Stimulated activated CD4-positive, alpha-beta T cell treated with anti-CD3 and anti-CD28 coated beads, Interleukin-2, amount 100 ng/mL, for 24 hours (primary cell): ENCODE measurements at places on chromosomes 5 and 9.
A peak's percentile ranks its signal among the peaks of the same experiment; 100 is the strongest.

GRCh38 chr9:31078175-31078574, 1306.3 kb upstream of the ACO1 start:
- no peak for DNase-seq

- no peak for DNase-seq
Observed at GRCh38 chr9:99109522-99109921, 4.6 kb downstream of the TGFBR1 start.

DNA sequence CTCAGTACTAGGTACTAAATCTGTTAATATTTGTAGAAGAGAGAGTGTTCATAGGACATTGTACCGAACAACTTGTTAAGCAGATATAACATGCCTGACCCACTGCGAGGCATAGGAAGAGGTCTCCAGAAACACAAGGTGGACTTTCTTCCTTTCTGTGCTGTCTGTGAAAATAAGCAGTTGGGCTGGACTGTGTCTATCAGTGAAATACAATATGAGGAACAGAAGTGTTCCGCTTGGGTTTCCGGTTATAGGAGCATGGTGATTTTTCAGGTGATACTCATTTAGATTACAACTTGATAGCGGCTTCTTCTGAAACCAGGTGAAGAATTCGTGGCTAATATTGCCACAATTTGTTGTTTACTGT, 60.9 kb upstream of the TLR4 start:
- DNase-seq: no peak

DNA sequence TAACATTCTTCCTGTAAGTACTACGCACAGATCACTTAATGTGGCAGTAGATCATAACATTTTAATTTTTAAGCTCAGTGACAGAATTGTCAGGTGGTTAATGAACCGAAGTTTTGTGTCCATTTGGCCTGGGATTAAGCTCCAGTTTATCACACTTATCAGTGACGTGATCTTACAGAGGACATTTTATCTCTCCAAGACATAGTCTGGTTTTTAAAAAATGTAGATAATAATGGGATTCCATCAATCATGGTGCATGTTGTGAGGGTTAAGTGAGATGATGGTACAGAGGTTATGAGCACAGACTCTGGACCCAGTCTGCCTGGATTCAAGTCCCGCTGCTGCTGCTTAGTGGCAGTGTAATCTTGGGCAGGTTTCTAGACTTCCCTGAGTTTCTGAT, 66.0 kb upstream of the ZFAND5 start:
- no peak for DNase-seq

- no peak for DNase-seq
Observed at GRCh38 chr5:136062366-136063274, 33.8 kb downstream of the TGFBI start.

DNA sequence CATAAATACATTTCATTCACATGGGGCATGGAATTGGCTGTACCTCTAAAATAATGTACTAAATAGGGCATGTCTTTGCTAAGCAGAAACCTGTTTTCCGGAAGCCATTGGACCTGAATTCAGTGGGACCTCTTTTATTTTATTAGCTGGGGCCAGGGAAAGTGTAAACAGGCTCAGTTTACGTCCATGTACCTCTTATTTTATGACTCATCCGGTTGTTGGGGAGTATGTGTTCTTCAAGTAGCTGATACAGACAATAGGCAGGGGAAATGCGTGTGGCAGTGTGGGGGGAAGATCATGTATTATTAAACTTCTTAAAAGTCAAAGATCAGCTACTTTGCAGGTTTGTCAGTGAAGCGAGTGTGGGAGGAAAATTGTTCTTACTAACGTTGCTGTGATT, 1.4 kb upstream of the GDNF start:
- DNase-seq: no peak

DNA sequence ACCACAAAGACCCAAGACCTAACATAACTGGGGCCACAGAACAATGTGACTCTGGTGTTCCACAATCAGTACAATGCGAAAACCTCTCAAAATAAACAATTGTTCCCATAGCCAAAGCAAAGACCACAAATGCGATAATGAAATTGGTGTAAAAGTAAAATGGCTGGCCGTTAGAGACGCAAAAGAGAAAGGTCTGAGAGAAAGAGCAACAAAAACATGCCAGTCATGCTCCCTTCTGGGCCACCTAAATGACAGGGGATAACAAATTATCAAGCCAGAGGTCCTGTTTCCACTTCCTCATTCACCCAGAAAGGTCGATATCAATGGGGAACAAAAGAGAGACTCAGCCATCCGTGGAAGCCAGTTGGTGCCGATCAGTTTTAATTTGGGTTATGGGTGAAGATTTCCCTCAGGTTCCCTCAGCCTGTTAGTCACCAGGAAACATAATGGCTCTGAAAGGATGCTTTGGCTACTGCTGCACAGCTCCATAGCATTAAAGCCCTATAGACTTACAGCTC, 9.2 kb upstream of the CFAP95 start:
- DNase-seq: no peak

DNA sequence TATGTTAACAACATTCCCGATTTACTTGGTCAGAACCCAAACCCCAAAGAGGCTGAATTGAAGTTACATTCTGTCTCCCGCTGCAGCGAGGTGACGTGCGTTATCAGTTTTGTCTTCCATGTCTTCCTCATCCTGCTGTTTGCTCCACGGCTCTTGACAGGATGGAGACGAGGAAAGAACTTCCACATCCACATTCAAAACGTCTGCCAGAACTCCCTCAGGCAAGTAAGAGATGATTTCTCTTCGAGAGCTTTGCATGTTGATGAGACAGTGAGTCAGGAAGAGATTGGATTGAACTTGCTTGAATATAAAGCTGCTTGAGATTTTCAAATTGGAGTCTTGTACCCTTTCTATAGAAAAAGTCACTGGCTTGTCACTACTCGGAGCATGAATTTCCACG, 242.6 kb downstream of the AUH start:
- no peak for DNase-seq

GRCh38 chr5:10355071-10355889, 1.8 kb downstream of the MARCHF6 start:
- no peak for DNase-seq

- DNase-seq: no peak
Observed at GRCh38 chr5:68409259-68409658, 193.7 kb downstream of the PIK3R1 start.

- no peak for DNase-seq
Observed at GRCh38 chr9:91771027-91771426, 179.0 kb downstream of the ROR2 start.

DNA sequence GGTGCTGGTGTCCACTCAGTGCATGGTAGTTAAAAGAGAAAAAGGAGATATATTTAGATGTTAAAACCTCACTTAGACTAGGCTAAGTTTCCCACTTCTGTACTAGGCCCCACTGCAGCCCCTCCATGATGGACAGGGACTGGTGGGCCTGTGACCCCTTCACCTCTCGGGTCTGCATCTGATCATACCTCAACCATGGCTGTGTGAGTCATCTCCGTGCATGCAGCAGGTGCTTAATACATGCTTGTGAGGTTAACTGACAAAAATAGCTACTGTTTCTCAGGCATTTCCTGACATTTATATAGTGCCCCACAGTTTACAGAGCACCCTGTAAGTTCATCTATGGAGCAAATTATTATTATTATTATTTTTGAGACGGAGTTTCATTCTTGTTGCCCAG, 8.4 kb upstream of the URM1 start:
- DNase-seq: no peak

GRCh38 chr9:93500571-93501298, 47.4 kb upstream of the FAM120AOS start:
- no peak for DNase-seq

- no peak for DNase-seq
Observed at GRCh38 chr5:91514400-91514799, 131.3 kb upstream of the ARRDC3 start.

GRCh38 chr9:133994353-133995011, 2.4 kb upstream of the VAV2 start:
- peak; percentile 86 for DNase-seq

DNA sequence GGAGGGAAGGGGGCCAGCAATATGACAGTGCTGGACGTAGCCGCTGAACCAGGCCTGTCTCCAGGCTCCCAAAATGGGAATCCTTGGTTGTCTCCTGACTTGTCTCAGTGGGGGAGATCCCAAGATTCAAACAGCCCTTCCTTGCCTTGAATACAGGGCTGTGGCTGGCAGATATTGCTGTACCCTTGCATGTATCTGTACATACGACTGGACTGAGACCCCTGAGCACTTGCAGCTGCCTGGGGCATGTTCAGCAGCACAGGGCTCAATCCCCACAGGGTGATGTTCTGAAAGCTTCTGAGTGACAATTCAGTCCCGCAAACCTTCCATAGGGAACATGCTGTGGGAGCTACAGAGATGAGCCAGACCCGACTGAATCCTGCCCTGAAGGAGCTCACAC, 13.3 kb downstream of the OR13J1 start:
- DNase-seq: peak; percentile 8

DNA sequence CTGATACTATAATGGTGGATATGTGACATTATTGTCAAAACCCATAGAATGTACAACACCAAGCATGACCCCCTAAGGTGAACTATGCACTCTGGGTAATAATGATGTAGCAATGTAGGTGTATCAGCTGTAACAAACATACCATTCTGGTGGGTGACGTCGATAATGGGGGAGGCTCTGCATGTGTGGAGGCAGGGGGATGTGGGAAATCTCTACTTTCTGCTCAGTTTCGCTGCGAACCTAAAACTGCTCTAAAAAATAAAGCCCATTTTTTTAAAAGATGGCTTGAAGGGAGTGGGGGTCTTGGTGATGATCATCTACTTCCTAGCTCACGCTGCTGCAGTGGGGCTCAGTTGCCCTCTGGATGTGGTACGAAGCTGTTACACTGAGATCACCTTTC, 51.1 kb downstream of the RASGEF1C start:
- DNase-seq: no peak

DNA sequence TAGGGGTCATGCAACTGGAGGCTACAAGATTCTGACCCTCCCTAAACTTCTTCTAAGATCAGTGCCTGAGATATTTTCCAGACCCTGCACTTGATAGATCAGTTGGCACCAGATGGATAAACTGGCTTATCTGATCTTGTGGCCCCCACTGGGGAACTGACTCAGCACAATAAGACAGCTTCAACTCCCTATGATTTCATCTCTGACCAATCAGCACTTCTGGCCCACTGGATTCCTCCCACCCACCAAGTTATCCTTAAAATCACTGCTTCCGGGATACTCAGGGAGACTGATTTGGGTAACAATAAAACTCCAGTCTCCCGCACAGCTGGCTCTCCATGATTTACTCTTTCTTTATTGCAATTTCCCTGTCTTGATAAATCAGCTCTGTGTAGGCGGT, 2180.4 kb upstream of the WWC1 start:
- DNase-seq: no peak

GRCh38 chr9:126043681-126044080, 282.9 kb upstream of the MVB12B start:
- no peak for DNase-seq

DNA sequence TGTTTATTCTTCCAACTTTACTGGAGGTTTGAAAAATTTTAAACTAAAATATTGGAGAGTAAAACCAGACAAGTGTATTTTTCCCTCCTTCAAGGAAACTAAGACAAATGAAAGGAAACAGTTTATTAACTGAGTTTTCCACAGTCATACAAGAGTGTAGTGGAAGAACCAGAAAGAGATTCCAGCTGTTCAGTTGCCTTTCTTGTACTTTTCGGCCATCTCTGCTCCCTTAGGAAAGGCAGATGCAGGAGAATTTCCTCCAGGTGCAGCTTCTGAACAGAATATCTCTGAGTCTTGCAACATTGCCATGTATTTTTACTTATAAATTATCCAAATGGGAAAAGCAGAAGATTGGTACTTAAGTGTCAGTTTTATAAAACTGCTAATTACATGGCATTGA, 217.1 kb downstream of the MAST4 start:
- no peak for DNase-seq

DNA sequence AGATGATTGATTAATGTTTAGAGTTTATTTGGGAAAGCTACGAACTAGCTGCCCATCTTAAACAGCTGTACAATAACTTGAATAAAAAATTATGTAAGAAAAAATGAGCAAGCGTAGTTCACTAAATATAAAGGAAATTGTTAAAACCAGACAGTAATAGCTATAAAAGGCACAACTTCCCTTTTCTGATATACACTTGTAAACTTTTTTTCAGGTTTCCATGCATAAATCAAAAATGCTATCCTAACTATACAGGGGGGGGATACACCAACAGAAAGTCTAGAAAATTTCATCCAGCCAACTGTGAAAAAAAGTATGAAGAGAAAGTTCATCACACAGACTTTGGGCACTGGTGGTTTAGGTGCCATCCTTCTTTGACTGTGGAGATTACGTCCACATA, 122.3 kb downstream of the NR3C1 start:
- no peak for DNase-seq

DNA sequence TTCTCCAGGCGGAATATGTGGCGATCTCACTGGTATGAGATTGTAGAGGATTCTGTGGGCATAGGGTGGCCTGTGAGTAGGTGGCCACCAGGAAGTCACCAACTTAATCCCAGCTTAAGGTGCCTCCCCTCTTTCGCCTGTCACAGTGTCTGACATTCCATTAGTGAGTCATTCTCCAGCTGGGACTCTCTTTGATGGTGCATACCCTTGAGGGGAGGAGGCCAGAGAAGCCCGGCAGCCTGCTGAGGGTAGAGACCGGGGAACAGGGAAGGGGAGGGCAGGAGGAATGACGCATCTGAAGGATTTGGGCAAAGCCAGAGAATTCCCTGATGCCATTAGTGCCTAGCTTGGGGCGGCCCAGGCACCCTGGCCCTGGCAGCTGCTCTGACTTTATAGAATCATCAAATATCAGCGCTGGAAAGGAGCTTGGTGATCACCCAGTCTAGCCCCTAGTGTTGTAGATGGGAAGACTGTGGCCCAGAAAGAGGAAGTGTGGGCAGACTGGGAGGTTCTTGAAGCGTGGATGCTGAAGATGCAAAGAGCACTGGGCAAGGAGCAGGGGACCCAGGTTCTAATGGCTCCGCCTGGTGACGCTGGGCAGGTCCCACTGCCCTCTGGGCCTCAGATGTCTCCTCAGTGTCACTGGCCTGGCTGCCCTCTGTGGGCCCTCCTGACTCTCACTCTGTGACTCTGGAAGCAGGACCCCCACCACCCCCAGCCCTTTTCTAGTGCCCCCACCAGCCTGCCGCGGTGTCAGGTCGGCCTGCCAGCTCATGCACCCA, 41.4 kb downstream of the DAB2IP start:
- DNase-seq: no peak

DNA sequence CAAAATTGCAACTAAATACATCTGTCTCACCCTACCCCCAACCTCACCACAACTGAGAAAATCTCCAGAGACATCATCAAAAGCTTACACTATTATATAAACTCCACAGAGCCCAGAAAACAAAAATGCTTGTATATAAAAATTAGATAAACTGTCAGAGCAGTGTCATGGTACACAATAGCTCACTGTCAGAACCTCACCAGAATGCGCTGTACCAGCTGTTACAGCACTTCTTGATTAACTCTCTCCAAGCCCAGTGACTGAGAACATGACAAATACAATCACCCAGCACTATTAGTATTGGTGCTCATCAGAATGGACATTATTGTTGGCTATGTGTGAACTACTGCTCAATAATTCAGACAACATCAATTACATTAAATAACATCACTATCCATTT, 65.7 kb downstream of the ZDHHC21 start:
- DNase-seq: no peak
